ENCODE measurements at places on chromosomes 4 and X. TPM values are rescaled to one million over a fixed set of nuclear protein-coding genes. Genes with fewer than 3 reads are reported as not detected.
A peak's percentile ranks its signal among the peaks of the same experiment; 100 is the strongest.

GRCh38 chrX:154714925-154715324 is 36.0 kb downstream of the GAB3 start:
- DNase-seq = no peak

DNA sequence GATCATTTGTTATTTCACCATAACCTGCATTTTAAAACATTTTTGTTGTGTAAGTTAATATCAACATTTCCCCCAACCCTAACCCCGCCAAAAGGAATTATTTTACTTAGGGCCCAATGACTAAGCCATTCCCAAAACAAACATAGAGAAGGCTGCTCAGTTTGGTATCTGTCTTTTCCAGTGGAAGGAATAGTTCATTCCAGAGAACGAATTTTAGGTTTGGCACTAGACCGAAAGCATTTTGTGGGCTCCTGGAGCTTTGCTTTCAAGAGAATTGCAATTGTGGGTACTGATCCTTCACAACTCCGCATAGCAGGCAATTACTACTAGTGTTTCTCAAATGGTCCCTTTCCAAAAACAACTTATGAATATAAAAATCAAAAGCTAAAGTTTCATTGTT is 226.7 kb upstream of the MAD2L1 start:
- peak; percentile 30 for DNase-seq

- no peak for DNase-seq
Measured at GRCh38 chrX:39654183-39654925, 443.4 kb downstream of the BCOR start.

GRCh38 chr4:108581083-108581482 is 39.3 kb upstream of the RPL34 start:
- DNase-seq = no peak

GRCh38 chrX:103151799-103152198 is 58.9 kb upstream of the NXF3 start:
- peak; percentile 8 for DNase-seq

DNA sequence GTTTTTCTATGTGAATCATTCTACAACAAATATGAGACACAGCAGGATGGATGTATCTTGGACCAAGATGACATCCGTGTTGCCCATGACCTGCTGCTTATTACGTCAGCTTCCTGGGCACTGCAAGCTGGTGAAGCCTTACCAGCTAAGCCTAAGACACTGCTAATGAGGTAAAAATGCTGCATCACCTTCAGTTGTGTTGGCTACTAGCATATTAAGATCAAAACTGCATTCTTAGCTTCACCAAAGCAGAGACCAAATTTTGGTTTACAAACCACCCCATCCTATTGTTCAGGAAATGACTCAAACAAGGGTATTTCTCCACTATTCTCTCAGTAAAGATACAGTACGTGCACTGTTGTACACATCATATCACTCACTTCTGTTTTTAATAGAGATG is 50.3 kb downstream of the MAML3 start:
- DNase-seq = peak; percentile 82

DNA sequence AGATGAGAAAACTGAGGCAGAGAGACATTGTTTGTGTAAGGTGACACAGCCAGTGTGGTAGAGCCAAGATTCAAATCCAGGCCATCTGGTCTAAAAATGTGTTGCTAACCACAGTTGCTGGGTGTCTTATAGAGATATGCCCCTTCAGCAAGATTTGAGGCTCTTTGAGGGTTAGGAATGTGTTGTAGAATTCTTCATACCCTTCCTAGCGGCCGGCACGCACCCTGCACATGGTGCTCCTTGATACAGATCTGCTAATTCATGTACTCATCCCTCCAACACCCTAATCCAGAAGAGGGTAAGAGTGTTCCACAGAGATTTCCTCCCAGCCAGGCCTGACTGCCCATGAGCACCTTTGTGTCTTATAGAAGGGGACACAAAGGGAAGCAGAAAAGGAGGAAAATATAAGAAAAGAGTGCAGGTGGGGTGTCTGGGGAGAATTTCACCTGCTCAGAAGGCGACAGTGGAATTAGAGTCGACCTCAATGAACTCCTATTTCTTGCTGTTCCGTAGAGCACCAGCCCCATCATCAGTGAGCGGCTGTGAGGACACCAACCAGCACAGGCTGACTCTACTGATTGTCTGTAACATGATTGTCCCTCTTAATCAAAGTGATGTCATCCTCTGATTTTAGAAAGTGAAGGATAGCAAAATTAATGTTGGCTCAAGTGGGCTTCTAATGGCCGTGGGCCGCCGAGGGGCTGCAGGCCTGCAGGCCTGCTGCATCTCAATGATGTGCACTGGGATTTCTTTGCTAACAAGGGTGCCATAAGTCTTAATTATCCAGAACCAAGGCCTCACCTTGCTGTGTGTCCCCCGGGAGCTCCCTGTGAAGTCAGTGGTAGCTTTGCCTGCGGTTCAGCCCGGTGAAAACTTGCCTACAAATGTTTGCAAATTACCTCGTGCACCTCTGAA is 24.2 kb upstream of the SMIM20 start:
- no peak for DNase-seq

DNA sequence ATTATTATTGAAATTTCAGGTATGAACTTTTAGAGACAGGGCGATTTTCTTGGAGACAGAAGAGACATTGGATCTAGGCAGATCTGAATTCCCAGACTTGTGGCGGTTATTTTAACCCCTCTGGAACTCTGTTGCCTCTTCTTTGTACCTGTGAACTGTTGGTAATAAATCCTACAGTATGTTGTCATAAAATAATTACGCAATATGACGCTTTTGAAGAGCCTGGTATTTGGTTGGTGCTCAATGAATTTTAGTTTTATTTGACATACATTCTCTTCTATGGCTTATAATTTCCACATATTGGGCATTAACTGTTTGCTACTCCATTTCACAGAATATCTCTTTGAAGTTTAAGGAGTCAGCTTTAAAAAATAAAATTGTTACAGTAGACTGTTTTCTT is 1496.1 kb upstream of the IGFBP7 start:
- no peak for DNase-seq

GRCh38 chr4:56374956-56375355 is 12.3 kb downstream of the AASDH start:
- no peak for DNase-seq

GRCh38 chr4:110595583-110595982 is 27.3 kb downstream of the PITX2 start:
- DNase-seq = no peak

- DNase-seq = peak; percentile 47
Measured at GRCh38 chr4:152679414-152680281, at the start of gene TMEM154. Gene TMEM154 (minus strand): TSS chr4:152679997. CDS start chr4:152679933, 64 bp downstream.

- no peak for DNase-seq
Measured at GRCh38 chrX:57596109-57596508, 4.3 kb downstream of the ZXDB start.

CENPI gene
- 21.9 TPM for total RNA-seq

LRIT3 gene
- total RNA-seq = not detected

HOPX gene
- not detected for total RNA-seq

POU3F4 gene
- total RNA-seq = not detected

ZMAT1 gene
- total RNA-seq = not detected

CA5B gene
- total RNA-seq = 1.1 TPM

PPP4R3C gene
- not detected for total RNA-seq

ZCCHC18 gene
- total RNA-seq = not detected

CXCL9 gene
- total RNA-seq = not detected

SRPX2 gene
- 12.0 TPM for total RNA-seq

CCDC110 gene
- not detected for total RNA-seq

All from MG63 (cell line).